ENCODE measurements at places on chromosomes 3 and 15. TPM values are rescaled to one million over a fixed set of nuclear protein-coding genes. Genes with fewer than 3 reads are reported as not detected.

Gene PPM1L
- 0.50 TPM for total RNA-seq

Gene FGD5
- total RNA-seq, result 0.03 TPM

Gene ZKSCAN7
- not detected for total RNA-seq

Gene GRAMD2A
- not detected for total RNA-seq

Gene LTF
- not detected for total RNA-seq

Gene KNG1
- total RNA-seq, result 0.07 TPM

Gene PTH1R
- total RNA-seq, result 0.51 TPM

Gene CELF6
- 0.13 TPM for total RNA-seq

Gene LYSMD4
- 4.3 TPM for total RNA-seq

Gene ST3GAL6
- 1.2 TPM for total RNA-seq

Gene GOLGA8T
- total RNA-seq, result 1.7 TPM

Gene C3orf80
- total RNA-seq, result 2.1 TPM

Gene UCN2
- total RNA-seq, result 9.8 TPM

Gene KCNAB1
- total RNA-seq, result not detected

Gene P2RY1
- total RNA-seq, result 0.37 TPM

Gene SENP2
- total RNA-seq, result 17.2 TPM

Gene LRTM1
- total RNA-seq, result not detected

Gene SLCO3A1
- total RNA-seq, result 19.2 TPM

Gene PAK6
- 0.15 TPM for total RNA-seq

Gene CSPG5
- total RNA-seq, result 1.4 TPM

Gene UPK1B
- total RNA-seq, result 12.9 TPM

Gene MAGEL2
- total RNA-seq, result not detected

Gene LNP1
- total RNA-seq, result 0.77 TPM

Gene C3orf85
- total RNA-seq, result not detected
